Activated CD4-positive, alpha-beta T cell treated with anti-CD3 and anti-CD28 coated beads, Interleukin-2, amount 10 ng/mL, durations not matched to agents 24 days and 14 days (primary cell): ENCODE measurements at places on chromosomes 11 and 22.

DNA sequence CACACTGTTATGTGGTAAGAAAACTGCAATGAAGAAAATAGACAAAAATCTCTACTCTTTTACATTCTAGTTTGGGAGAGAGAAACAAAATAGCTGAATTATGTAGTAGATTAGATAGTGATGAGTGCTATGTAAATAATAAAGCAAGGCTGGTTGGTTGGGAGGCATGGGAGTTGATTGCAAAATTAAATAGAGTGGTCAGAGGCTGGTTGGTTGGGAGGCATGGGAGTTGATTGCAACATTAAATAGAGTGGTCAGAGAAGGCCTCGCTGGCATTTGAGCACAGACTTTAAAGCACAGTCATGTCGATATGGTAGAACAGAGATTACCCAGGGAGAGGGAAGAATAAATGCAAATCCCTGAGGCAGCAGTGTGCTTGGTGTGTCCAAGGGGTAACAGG lies 22.4 kb downstream of the SIK2 start:
- H3K27me3 ChIP-seq: no peaks in the 10 kb centered on the region
- no peak overlapping the region for H3K4me3 ChIP-seq
- peaks cover 1% of the 10 kb centered on the region for H3K4me1 ChIP-seq
- DNase-seq: no peak
- peaks cover 42% of the 10 kb centered on the region for H3K36me3 ChIP-seq

GRCh38 chr11:9130297-9130696 lies 38.9 kb upstream of the SCUBE2 start:
- peaks cover 19% of the 10 kb centered on the region for H3K4me1 ChIP-seq
- no peak overlapping the region for H3K27ac ChIP-seq
- H3K27me3 ChIP-seq: no peaks in the 10 kb centered on the region
- no peak overlapping the region for H3K4me3 ChIP-seq
- peaks cover 6% of the 10 kb centered on the region for H3K36me3 ChIP-seq
- DNase-seq: no peak

DNA sequence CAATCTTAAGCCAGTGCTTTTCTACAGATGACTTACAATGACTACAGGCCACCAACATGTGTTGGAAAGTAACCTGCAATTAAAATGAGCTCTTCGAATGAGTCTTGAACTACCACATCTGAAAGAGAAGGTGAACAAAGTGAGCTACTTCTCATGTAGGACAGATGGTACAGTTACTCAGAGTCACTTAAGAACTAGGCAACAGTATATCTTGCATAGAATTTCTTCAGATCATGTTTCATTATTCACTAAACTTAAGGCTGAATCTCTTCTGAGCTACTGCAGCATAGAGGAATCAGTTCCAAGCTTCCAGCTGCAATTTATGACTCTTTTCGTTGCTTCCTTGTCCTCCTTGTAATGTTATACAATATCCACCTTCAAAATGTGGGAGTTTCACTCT lies 270.9 kb downstream of the TTC28 start:
- H3K27me3 ChIP-seq: no peaks in the 10 kb centered on the region
- DNase-seq: no peak
- H3K36me3 ChIP-seq: no peaks in the 10 kb centered on the region
- H3K4me3 ChIP-seq: no peak overlapping the region
- peaks cover 10% of the 10 kb centered on the region for H3K4me1 ChIP-seq

DNA sequence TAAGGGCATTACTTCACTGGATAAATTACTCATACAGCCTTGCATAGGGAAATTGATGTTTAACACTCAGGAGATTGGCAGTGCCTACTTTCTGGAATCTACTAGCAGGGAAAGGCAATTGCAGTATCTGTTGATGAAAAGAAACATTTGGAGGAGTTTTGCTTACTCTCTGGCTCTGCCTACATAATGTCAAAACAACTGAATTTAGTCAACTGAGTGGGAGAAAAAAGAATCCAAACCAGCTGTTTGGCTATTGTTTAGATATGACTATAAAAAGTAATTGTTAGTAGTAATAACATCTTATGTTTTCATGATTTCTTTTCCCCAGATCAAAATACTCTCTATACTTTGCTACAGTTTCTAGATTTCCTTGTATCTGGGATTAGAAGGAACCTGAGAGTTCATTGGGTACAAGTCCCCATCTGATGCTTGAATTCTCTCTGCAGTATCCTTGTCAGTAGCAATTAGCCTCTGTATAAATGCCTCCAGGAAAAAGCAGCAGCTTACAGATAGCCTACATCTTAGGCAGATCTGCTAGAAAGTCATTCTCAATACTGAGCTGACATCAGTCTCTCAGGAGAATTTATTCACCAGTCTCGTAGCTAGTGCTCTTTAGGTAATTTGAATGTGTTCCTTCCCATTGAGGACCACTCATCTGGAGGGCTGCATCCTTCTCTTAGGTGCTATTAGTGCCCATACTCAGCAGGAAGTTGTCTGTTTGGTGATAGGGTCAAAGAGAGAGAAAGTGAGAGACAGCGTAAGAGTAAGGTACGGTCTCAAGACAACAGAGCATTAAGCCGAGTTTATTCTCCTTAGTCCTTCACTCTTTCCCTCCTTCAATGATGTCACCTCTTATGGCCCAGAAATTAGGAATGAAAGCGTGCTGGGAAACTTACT lies 185.9 kb upstream of the CCDC90B start:
- H3K4me3 ChIP-seq: no peak overlapping the region
- H3K27ac ChIP-seq: no peak overlapping the region
- DNase-seq: no peak
- H3K36me3 ChIP-seq: no peaks in the 10 kb centered on the region
- H3K27me3 ChIP-seq: no peaks in the 10 kb centered on the region

GRCh38 chr11:60734279-60734678 lies 9.8 kb downstream of the MS4A18 start:
- H3K4me1 ChIP-seq: no peaks in the 10 kb centered on the region
- no peak overlapping the region for H3K27ac ChIP-seq
- DNase-seq: no peak
- no peaks in the 10 kb centered on the region for H3K36me3 ChIP-seq
- no peak overlapping the region for H3K4me3 ChIP-seq

GRCh38 chr11:34758262-34758661 lies 137.4 kb downstream of the EHF start:
- no peak overlapping the region for H3K27ac ChIP-seq
- H3K4me1 ChIP-seq: no peaks in the 10 kb centered on the region
- no peak overlapping the region for H3K4me3 ChIP-seq
- DNase-seq: no peak
- peaks cover 3% of the 10 kb centered on the region for H3K27me3 ChIP-seq
